ENCODE measurements at places on chromosomes 16 and 17.

GRCh38 chr17:75622076-75622475 lies 11.2 kb upstream of the SMIM5 start:
- no peak for DNase-seq

DNA sequence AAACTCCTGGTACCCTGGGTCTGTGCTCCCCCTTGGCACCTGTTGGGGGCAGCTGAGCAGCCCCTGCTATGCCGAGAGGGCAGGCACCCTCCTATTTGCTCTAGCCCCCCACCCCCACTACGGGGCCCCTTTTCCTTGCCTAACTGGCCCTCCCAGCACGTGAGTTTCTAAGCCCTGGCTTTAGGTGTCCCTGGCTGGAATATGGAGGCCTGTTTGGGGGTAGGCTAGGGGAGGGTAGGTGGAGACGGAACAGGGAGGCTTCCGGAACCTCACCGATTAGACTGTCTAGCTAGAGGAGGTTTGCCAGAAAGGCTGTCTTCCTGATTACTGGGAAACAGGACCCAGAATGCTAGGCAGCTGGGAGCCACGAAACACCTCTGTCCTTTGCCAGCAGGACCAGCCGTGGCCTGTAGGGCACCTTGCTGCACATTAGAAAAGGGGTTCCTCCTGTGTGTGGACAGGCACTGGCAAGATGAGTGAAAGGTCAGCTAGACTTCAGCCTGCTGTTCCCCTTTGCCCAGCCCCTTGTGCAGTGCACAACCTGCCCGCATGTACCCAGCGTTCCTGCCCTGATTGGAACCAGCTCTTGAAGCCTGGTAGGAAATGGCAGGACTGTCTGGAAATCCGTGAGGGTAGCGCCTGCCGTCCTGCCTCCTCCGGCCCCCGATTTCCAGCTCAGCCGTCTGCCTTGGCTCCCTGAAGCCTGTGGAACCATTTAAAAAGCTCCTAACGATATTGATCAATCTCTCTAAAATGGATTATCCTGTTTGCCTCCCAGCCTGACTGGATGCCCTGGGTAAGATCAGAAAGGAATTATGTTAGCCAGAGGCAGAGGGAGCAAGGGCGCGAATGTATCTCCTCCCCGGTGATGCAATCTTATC lies 83.4 kb upstream of the GSE1 start:
- no peak for DNase-seq

DNA sequence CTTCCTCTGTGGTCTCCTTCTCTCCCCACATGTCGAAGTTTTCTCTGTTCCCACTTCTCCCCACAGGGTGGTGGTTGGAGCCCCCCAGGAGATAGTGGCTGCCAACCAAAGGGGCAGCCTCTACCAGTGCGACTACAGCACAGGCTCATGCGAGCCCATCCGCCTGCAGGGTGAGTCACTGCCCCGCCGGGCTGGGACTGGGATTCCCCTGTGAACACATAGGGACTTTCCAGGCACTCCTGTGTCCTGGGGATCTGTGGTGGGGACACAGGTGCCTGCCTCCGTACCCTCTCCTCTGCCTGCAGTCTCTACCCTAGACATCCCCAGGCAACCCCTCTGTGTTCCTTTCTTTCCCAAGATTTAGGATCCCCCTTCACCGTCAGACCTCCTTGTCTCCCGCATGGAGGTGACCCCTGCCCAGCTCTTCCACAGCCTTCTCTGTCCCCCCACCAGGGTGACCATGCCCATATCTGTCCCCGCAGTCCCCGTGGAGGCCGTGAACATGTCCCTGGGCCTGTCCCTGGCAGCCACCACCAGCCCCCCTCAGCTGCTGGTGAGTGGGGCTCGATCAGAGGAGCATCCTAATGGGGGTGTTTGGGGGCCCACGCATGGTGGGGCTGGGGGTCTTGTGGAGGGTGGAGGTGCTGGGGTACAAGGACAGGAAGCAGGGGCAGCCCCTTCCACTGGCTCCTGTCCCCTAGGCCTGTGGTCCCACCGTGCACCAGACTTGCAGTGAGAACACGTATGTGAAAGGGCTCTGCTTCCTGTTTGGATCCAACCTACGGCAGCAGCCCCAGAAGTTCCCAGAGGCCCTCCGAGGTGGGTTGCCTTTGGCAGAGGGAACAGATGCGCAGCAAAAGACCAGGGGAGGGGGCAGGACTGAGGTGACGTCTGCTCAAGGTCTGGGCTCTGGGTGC lies 5.8 kb downstream of the ITGAM start:
- no peak for DNase-seq

- no peak for DNase-seq
Observed at GRCh38 chr16:89142474-89143195, 28.9 kb upstream of the CDH15 start.

DNA sequence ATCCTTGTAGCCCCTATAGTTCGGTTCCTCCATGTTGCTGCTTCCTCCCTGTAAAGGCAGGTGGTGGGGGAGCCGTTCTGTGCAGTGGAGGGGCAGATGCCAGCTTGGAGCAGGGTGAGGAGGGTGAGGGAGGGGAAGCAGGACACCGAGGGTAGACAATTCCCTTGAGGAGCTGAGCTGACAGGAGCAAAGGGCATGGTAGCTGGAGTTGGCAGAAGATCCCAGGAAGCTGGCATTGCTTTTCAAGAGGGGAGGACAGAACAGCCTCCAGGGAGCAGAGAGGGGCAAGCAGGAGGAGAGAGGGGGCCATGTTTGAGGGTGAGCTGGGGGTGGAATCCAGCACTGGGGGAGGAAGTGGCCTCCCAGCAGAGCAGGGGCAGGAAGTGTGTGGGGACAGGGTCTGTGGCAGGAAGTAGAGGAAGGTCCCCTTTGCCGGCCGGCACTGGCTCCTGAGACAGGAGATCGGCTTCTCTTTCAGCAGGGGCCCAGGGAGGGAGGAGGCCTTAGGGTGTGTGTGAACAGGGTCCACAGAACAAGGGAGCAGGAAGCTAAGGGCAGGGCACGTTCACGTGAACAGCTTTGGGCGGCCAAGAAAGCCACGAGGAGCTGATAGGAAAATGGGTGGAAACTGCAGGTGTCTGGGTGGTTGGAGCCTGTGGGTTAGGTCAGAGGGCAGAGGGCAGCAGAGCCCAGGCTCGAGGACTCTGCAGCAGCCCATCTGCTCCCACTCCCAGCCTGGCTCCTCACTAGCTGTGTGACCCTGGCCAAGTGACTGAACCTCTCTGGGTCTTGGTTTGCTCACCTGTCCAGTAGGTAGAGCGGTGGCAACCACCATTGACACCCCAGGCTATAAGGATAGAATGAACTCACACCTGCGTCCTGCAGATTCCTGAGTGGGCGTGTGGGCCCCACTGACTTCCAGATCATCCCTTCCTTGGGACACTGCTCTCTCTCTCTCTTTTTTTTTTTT lies 17.5 kb upstream of the SPNS2 start:
- peak; percentile 58 for DNase-seq

DNA sequence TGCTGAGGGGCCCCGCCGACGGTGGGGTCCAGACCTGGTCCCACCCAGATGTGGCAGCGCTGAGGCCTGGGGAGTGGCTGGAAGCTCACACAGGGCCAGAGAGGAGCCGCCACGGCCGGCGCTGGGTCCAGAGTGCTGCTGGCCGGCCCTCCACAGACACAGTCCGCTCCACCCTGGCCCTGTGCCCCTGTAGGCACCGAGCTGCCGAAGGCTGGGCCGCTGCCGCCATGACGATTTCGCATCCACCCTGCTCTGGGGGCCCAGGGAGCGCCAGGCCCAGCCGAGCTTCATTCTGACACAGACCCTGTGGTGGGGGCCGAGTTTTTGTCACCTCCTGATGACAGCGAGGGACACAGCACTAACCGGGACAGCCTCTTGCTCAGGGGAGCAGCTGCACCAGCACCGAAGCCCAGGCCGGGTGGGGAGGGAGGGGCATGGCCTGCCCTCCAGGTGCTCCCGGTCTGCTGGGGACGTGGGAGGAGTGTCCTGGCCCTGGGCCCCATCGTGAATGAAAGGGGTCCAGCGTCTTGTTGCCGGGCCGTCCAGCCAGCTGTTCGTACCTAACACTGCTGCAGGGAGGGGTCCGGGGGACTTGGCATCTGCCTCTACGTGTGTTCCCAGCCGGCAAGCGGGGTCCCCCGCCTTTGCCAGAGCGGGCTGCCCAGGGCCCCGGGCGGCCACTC lies 27.1 kb upstream of the SSTR5 start:
- no peak for DNase-seq

DNA sequence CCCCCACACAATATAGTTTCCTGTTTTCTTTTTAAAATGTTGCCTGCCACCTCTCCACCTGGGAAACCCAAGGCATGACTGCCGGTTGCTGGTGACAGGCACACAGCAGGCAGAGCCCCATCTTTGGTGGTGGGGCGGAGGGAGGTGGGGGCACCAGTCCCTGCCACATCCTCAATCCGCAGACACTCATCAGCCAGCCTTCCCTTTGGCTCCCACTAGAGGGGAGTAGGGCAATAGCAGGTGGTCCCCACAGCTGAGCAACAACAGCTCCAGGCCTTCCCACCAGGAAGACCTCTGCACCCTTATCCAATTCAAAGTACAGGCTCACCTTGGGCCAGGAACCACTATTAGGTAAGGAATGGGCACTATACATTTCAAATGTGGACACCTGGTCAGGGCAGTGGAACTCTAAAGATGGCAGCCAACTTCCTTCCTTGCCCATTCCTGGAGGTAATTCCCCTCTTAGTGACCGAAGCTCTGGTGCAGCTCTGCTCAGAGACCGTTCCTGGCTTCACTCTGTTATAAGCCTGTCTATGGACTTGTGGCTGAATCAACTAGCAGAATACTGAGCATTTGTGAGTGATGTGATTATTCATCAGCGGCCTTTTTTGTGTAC lies 13.9 kb downstream of the RECQL5 start:
- peak; percentile 17 for DNase-seq

DNA sequence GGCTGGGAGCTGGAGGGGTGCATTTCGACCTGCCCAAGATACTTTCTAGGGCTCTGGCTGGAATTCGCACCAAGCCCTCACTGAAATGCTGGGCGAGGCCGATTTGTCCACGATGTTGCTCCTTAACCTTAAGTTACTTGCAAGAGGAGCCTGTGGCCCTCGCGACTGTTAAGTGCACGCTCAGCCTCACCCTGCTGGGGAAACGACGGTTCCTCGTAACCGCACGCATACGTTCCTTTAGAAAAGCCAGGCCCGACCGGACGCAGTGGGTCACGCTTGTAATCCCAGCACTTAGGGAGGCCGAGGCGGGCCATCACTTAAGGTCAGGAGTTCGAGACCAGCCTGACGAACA lies 607 bp upstream of the NCOR1 start:
- no peak for DNase-seq

- no peak for DNase-seq
Observed at GRCh38 chr17:70519300-70519699, 350.0 kb downstream of the KCNJ2 start.

GRCh38 chr16:57534881-57535658 lies 1.3 kb downstream of the CCDC102A start:
- DNase-seq = no peak

GRCh38 chr16:85422196-85422631 lies 190.9 kb upstream of the GSE1 start:
- DNase-seq = no peak

GRCh38 chr17:36768394-36768793 lies 167.0 kb downstream of the MRM1 start:
- no peak for DNase-seq

GRCh38 chr16:64864232-64864809 lies 257.5 kb downstream of the CDH11 start:
- peak; percentile 80 for DNase-seq

DNA sequence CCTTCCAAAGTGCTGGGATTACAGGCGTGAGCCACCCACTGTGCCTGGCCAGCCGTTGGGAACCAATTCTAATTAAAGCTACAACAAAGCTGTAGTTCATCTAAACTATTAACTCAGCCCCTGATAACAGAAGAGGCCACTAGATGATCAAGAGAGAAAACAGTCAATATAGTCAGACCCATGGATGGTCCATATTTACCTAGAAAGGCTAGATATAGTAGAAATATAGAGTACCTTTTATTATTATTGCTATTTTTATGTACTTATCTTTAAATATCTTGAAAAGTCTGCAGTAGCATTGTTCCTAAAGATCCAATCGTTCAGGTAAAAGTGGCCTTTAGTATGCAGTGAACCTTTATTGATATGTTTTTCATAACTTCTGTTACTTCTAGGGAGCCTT lies 43.2 kb downstream of the RNF213 start:
- DNase-seq = no peak

- DNase-seq = no peak
Observed at GRCh38 chr16:81275795-81276194, 37.3 kb downstream of the BCO1 start.

- DNase-seq = no peak
Observed at GRCh38 chr16:51523400-51523799, 372.3 kb upstream of the SALL1 start.

GRCh38 chr17:65559804-65560627 lies 1.4 kb downstream of the AXIN2 start:
- DNase-seq = no peak

DNA sequence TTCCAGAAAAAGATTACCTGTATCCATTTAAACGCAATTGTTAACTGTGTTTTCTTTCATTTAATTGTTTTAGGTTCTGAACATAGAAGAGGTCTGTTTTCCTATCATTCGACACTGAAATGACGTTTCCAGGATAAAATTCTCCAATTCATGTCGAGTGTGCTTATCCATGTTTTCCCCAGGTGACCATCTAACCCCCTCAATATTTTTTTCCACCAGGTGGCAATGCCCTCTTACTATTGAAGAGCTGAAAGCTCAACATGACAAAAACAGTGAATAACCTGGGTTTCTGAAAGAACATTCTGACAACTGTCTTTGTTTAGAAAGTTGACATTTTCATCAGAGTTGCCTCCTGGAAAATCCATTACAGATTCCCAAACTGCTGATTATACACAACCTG lies 948.7 kb downstream of the KCNJ2 start:
- DNase-seq = peak; percentile 25

DNA sequence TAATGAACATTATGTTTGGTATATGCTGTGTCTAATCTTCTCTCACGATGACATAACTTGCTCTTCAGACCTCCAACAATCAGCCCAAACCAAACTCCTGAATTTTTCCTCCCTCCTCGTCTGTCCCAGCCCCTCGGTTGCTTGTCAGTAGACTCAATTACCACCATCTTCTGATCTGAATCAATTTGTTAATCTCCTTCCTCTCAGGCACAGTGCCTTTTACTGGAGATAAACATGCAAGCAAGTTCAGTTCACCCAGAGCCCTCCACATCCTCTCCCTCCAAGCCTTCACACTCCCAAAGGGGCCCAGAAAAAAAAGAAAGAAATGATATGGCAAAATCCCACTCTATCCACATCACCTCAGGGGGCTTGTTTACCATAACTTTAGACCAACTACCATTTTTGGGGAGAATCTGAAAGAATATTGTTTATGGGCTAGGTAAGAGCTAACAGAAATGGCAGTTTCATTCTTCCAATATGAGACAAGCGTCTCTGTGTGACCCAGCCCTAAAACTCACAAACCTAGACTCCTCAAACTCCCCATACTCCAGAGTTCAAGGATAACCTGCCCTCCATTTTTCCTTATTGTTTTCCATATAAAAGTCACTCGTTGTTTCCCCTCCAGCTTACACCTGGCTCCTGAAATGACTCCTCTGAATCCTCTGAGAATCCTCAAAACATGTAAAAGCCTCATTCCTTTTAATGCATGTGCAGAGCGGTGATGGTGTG lies 1.5 kb downstream of the TEX2 start:
- DNase-seq = no peak

GRCh38 chr16:79261944-79262552 lies 338.5 kb downstream of the MAF start:
- DNase-seq = no peak

DNA sequence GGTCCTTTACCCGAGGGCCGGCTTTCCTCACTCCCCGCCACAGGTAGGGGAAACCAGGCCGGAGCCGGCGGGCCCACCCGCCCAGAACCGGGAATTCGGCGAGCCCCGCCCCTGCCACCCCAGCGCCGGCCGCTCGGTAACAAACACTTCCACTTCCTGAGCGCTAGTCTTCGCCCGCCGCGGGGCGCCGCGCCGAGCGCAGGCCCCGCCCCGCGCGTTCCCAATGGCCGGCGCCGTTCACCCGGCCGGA lies 224 bp upstream of the NHERF1 start:
- no peak for DNase-seq

Data from NCI-H2171 (cell line).